ENCODE measurements at places on chromosomes 12 and 14. TPM values are rescaled to one million over a fixed set of nuclear protein-coding genes. Genes with fewer than 3 reads are reported as not detected.

The ADAM20 gene
- not detected for total RNA-seq

The TMCC3 gene
- total RNA-seq, result 0.99 TPM

The SELPLG gene
- total RNA-seq, result 0.79 TPM

The NOXRED1 gene
- 0.08 TPM for total RNA-seq

The PPFIA2 gene
- not detected for total RNA-seq

The GNPTAB gene
- total RNA-seq, result 10.8 TPM

The PZP gene
- not detected for total RNA-seq

The FSCB gene
- not detected for total RNA-seq

The ZNF140 gene
- total RNA-seq, result 8.9 TPM

The PTPRO gene
- total RNA-seq, result 0.05 TPM

The KRT4 gene
- total RNA-seq, result 2.7 TPM

The HSPA2 gene
- 30.7 TPM for total RNA-seq

The VEZT gene
- 77.9 TPM for total RNA-seq

The RTN1 gene
- total RNA-seq, result not detected

The SCNN1A gene
- 28.1 TPM for total RNA-seq

The CEBPE gene
- total RNA-seq, result not detected

The LMNTD1 gene
- not detected for total RNA-seq

The ACOT6 gene
- not detected for total RNA-seq

The ASCL1 gene
- not detected for total RNA-seq

The GRIP1 gene
- total RNA-seq, result 6.4 TPM

The KRT82 gene
- total RNA-seq, result not detected

The ACTR6 gene
- total RNA-seq, result 19.4 TPM

The KCNC2 gene
- total RNA-seq, result not detected

The ANKS1B gene
- 0.57 TPM for total RNA-seq

The IKZF4 gene
- 2.8 TPM for total RNA-seq

The POLE gene
- 48.8 TPM for total RNA-seq

The GPR65 gene
- total RNA-seq, result not detected

The POU6F1 gene
- 0.99 TPM for total RNA-seq

The NOVA1 gene
- total RNA-seq, result 4.7 TPM

The TAPBPL gene
- 3.6 TPM for total RNA-seq

The ENO2 gene
- total RNA-seq, result 32.0 TPM

The IFT43 gene
- total RNA-seq, result 41.2 TPM

The PELI2 gene
- total RNA-seq, result 1.6 TPM

The VWF gene
- 0.15 TPM for total RNA-seq

The TMEM233 gene
- not detected for total RNA-seq

The CPM gene
- total RNA-seq, result 5.6 TPM

The GPRC5D gene
- total RNA-seq, result not detected

The SMCO2 gene
- total RNA-seq, result not detected

The NANOG gene
- not detected for total RNA-seq

The TMEM30B gene
- 0.25 TPM for total RNA-seq

The PLXNC1 gene
- 0.12 TPM for total RNA-seq

The USP44 gene
- total RNA-seq, result 0.17 TPM
